ENCODE measurements at places on chromosomes 16 and 17.

GRCh38 chr17:31880311-31880710 lies 21.2 kb downstream of the UTP6 start:
- no peak for DNase-seq

- peak; percentile 85 for DNase-seq
Observed at GRCh38 chr17:13002761-13003453, 14.9 kb downstream of the ELAC2 start.

- peak; percentile 96 for DNase-seq
Observed at GRCh38 chr17:70405492-70406220, 236.3 kb downstream of the KCNJ2 start.

- peak; percentile 25 for DNase-seq
Observed at GRCh38 chr17:82752371-82753200, 721 bp downstream of the TBCD start.
